Nucleus accumbens (tissue), 56 donors: ENCODE measurements at places on chromosomes 2 and 18.

- DNase-seq = no peak
These were observed 385.9 kb downstream of the TNS1 start for GRCh38 chr2:217616936-217617335.

DNA sequence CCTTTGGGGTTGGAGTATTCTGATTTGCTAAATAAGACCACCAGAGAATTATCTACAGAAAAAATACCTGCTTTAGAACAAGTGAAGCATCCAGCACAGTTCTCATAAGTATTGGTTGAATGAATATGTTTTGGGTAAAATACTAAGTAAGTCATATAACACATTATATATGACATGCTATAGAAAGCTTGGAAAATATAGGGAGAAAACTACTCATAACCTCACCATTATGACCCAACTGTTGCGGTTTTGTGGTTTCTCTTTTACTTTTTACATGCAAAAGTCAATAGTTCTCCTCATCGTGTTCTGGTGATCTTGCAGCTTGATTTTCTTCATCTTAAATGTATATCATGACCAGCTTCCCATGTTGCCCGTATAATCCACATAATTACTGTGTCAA, 66.2 kb downstream of the DIPK1C start:
- no peak for DNase-seq

DNA sequence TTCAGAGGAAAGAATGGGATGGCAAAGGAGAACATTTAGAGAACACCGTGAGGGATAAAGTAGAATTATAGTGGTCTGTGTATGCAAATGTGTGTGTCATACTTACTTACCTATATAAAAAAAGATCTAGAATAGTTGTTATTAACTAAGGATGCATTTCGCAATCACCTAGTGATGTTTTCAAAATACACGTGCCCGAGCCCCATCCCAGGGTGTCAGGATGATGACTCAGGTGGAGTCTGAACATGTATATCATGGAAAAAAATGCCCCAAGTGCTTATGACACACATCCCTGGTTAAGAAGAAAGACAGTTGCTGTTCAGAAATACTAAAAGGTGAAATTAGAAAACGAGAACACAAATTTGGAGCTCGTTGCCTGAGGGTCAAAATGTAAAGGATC, 109.0 kb downstream of the CERS6 start:
- DNase-seq = no peak

DNA sequence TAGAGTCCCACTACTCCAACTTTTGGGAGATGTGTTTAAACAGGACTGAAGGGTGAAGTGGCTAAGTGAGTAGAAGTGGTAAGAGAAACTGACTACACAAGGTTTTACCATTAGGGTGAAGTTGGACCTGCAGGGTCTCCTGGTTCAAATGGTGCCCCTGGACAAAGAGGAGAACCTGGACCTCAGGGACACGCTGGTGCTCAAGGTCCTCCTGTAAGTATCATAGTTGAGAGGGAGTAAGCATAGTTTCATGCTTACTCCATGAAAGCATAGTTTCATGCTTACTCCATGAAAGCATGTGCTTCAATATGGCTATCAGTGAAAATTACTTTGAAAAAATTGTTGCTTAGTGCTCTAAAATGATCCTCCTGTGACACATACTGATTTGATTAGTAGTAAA, 19.1 kb downstream of the COL3A1 start:
- DNase-seq = no peak

DNA sequence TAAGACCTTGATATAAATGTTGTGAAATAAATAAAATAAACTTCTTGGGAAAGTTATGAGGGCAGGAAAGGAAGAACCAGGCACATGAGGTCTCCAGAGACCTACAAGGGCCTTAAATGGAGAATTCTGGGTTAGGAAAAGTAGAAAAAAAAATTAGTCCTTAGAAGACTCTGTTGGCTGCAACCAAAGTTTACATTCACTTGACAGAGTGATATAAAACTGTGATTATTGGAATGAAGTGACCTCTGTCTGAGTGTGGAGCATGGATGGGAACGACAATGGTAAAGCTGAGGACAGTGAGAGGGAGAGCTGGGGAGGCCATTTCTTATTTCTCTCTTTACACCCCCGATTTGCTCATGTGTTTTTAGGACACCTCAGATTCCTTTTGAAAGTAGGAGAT, 29.0 kb upstream of the CAVIN2 start:
- DNase-seq = no peak

DNA sequence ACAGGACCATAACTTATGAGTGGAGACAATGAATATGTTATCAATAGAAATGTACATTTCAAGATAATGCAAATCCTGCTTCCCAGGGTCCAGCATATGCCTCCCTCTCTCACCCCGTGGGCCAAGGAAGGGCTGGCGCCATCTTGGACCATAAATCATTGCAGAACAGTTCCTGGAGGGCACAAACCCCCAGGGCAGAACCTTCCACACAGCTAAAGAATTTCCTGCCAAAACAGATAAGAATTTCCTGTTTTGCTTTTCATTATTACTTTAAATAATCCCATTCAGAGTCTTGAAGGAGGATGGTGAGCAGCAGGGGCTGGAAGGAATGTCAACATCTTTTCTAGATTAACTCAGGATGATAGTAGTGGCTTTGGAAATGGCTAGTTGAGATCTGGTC, 53.7 kb downstream of the EHD3 start:
- no peak for DNase-seq

- no peak for DNase-seq
These were observed 16.9 kb upstream of the CCDC102B start for GRCh38 chr18:68780802-68781635.

DNA sequence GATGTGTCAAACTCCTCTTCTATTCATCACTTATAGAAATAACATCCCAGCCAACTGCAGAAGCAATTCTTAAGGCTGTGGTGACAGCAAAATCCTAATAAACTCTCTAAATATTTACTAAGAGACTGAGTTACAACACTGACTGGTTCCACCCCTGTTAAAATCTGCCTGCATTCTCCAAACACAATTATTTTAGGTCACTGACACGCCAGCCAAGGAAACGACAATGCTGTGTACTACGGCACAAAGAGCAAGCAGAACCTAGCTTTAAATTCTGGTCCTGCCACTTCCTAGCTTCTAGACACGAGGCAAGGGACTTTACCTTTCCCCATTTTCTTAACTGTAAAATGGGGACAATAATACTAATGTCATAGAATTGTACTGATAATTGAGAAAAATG, 4.1 kb downstream of the CYRIA start:
- no peak for DNase-seq

GRCh38 chr2:170307052-170307451, 129.1 kb downstream of the MYO3B start:
- no peak for DNase-seq
